ENCODE measurements at places on chromosomes 5 and 9.

- no peak for DNase-seq
Observed at GRCh38 chr5:167652690-167653089, 638.8 kb upstream of the WWC1 start.

DNA sequence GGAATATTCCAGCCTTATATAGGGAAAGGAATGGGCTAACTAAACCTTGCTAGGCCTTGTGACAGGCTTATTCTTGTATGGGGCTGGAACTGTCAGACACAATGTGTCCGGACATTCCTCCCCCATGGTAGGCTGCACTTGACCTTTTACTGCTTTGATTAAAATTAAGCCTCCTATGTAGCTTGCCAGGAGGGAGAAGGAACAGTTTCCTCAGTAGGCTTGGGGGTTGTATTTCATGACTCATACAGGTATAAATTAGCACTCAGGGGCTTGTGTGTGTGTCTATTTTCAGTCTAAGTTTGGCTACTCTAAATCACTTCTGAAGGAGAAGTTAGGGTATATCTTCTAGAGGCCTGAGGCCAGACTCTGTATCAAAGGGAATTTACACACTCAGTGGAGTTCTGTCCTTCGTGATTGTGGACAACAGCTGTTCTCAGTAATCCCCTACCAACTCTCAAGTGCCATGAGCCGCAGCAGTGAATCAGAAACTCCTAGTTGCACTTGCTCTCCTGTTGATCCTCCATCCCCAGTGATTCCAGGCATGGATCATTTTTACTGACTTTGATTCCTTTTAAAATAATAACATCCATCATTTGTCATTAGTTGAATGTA, 16.4 kb downstream of the ADAMTS16 start:
- DNase-seq, result no peak

- no peak for DNase-seq
Observed at GRCh38 chr5:116564756-116565490, 9.7 kb downstream of the SEMA6A start.

GRCh38 chr5:129499208-129499852, 39.2 kb downstream of the ADAMTS19 start:
- no peak for DNase-seq

- no peak for DNase-seq
Observed at GRCh38 chr5:34684281-34684979, 28.3 kb downstream of the RAI14 start.

- DNase-seq, result no peak
Observed at GRCh38 chr5:180690562-180690961, 41.2 kb upstream of the FLT4 start.

DNA sequence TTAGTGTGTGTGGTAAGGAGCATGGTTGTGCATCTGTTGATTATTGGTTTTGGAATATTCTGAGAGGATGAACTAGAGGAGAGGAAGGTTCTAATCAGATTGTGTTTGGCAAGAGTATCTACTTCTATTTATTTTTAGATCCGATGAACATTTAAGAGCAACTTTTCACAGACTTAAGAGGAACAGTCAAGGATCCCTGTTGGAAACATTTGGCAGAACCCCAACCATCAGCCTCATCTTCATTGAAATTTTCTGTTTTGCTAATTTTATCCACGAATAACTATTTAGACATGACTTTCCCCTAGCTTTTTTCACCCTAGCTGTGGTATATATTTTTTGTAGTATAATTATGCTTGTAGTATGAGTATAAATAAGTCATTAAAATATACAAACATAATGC, 868.5 kb downstream of the MAT2B start:
- no peak for DNase-seq

DNA sequence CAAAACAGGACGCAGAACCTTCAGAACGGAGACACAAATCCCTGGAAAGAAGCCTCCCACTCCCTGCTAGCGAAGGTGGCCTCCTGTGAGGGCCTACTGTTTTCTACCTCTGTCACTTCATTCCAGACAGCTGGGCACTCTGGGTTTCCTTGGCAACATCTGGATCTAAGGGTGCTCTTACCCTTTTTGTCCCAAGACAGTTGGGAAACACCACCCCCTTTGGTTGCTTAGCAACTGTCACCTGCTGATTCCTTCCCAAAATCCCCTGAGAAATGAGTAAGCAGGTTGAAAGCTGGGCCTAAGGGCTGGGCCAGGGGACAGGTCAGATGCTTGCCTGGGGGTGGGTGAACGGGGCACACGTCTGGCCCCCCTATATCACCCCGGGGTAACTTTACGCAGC, 29.4 kb downstream of the NANS start:
- no peak for DNase-seq

- DNase-seq, result no peak
Observed at GRCh38 chr5:124957063-124957462, 210.6 kb upstream of the ZNF608 start.

DNA sequence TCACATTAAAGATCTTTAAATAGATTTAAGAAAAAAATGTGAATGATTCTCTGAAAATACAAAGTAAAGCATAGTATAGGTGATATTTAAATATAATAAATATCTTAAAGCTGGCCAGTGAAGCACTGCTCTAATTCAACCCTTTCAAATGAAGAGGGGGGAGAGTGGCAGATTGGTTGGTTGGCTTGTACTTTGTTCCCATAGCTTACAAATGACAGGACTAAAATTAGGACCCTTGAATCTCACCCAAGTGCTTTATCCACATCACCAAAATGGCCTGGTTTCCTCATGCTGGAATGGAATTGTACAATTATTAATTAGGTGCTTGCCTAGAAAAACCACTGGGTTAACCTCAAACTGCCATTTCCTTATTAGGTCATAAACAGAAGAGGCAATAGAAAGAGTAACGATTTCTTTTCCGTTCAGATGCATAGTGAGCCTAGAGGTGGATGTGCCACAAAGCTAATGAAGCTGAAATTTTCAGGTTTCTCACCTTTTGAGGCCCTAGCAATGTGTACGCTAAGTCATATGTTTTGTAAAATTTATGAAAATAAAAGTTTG, 354.5 kb upstream of the CDH6 start:
- no peak for DNase-seq
